Germinal center (tissue), 1 donor: ENCODE measurements at places on chromosomes 16 and 17.

DNA sequence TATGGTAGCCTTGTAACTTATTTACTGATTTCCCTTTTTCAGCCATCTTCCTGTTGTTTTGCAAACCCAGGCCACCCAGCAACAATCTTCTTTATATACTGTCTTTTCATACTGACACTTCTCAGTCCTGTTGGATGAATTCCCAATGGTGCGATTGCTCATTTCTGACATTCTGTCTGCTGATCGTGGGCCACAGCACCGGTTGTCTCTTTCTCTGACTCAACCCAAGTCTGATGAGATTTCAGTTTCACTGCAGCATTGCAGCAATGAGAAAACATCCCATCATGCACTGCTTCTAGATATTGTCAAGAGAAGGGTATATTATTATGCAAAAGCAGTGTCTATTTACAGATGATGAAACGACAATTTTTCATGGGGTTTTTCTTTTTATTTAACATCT lies 349.2 kb upstream of the HSBP1 start:
- DNase-seq: peak; percentile 20

DNA sequence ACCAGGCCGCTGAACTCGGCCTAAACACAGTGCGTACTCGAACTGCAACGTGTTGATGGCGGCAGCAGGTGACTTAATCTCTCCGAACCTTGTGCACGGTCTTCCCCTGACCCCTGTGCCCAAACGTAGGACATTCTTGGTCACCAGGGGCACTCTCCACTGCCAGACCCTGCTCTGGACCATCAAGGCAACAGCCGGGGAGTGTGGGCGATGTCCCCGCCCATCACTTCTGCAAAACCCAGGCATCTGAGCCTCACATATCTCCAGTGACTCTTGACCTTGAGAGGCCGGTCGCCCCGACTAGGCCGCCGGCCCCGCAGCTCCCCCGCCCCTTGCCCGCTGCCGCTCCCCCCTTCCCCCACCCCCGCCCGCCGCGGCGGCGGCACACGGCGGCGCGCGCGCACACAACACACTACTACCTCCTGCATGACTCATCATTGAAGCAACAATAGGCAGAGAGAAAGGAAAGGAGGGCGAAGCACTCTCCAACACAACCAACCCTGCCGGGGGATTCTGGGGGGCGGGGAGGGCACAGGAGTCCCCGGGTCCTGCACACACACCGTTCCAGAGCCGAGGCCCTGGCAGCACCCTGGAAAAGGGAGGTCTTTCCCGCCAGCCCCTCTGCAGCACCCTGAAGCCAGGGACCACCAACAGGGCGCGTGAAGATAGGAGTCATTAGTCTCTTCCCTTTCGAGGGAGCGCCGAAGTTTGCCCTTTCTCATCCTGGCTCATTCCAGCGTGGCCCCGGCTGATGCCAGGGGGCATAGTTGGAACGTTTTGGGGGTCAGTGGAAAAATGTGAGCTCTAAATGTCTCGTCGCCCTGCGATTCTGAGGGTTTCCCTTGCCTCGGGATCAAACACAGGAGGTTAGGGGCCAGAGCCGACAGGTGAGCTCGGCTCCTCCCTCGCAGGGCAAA lies 1.9 kb downstream of the MNT start:
- no peak for DNase-seq

DNA sequence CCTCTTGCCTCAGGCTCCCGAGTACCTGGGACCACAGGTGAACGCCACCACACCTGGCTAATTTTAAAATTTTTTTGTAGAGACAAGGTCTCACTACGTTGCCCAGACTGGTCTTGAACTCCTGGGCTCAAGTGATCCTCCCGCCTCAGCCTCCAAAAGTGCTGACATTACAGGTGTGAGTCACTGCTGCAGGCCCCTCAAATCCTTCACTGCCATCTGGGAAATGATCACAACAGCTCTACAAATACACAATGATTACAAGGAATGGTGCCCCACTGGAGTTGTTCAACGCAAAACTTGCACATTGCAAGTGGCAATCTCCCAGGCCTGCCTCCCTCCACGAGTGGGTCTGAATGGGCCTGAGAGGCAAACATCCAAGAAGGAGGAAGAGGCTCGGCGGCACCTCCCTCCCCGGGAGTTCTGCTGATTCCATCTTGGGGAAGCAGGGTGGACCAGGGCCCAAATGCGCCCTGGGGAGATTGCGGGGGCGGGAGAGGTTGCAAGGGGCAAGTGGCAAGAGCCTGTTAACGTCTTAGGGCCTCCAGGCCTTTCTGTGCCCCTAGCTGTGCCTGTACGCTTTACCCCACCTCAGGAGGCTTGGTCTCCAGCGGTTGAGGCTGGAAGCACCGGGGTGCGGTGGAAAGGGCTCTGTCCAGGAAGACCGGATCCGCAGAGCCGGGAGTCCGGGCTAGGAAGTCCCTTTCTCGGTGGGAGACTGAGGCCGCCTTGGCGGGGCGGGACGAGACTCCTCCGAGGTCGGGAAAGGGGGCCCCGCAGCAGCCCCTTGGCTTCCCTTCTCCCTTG lies 656 bp upstream of the IGFBP4 start:
- no peak for DNase-seq

DNA sequence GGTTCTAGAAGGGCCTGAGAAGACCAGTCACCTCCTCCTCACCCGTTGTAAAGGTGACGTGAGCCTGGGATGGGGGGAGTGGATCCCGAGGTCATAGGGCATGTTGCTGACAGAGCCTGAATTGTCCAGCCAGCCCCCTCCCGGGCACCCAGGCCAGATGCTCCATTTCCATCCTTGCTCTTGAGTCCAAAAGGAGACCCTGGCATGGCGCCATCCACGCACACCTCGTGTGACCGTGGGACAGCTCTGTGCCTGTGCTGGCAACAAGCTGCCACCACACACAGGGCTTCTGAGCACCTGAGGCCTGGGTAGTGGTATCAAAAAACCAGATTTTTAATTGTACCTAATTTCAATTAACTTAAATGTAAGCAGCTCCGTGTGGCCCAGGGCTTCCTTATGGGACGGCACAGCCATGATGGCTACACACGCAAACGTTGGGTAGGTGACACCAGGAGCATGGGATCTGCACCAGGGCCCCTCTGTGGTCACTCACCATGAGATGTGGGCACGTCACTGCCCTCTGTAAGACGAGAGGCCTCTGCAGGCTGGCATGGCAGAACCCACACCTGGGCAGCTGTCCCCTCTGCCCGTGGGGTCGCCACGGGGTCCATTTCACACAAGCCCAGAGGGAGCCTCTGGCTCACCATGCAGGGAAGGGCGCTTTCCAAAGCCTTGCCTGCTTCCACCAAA lies 37.6 kb upstream of the ZNF469 start:
- DNase-seq: no peak

GRCh38 chr16:21302454-21302853 lies 24.4 kb upstream of the CRYM start:
- DNase-seq: no peak

GRCh38 chr16:50933262-50933661 lies 191.4 kb downstream of the CYLD start:
- DNase-seq: no peak

DNA sequence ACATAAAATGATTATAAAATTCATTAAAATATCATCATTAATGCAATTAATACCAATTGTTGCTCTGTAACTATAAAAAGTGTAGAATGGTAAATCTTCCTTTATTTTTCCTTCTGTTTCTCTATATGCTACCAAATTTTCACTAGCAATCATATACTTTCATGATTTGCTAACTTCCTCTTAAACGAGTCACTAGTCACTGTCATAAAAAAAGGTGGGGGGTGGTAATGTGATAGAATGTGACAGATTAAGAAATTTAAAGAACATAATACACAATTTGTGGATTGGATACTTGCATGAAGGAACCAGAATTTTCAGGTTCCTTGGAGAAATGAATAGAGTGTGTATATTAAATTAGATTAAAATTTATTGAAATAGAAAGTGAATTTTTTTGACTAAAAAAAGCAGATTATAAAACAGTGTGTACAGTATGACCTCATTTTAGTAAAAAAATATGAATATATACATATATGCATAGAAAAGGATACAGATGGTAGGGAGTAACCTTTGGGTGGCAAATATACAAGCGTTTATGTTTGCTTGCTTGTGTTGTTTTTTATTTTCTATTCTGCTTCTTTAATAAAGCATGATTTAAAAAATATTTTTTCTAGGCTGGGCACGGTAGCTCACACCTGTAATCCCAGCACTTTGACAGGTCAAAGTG lies 56.7 kb upstream of the C17orf78 start:
- no peak for DNase-seq

DNA sequence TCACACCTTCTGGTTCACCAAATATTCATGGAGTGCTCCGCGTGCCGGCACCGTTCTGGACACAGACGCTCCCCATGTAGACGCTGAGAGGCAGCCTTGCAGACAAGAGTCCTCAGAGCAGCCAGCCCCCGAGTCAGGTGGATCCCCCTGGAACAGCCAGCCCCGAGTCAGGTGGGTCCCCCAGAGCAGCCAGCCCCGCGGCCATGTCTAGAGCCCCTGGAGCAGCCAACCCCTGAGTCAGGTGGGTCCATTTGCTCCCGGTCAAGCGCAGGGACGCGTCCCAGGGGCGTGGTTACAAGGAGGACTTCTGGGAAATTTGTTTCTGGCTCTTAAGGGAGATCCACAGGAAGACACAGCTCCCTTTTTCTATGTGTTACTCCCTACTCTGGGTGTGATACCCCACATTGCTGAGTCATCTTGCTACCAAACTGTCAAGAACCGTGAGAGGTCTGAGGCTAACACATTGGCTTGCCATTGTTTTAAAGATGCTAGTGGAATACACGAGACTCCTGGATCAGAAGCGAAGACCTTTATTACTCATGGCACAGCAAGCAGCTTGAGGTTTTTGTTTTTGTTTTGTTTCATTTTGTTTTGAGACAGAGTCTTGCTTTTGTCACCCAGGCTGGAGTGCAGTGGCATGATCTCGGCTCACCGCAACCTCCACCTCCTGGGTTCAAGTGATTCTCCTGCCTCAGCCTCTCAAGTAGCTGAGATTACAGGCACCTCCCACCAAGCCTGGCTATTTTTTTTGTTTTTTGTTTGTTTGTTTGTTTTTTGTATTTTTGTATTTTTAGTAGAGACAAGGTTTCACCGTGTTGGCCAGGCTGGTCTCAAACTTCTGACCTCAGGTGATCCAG lies 43.3 kb upstream of the CBFA2T3 start:
- no peak for DNase-seq
